ENCODE measurements at places on chromosomes 2 and 18. TPM values are rescaled to one million over a fixed set of nuclear protein-coding genes. Genes with fewer than 3 reads are reported as not detected.

LYPD1 gene
- total RNA-seq = not detected

DSG4 gene
- total RNA-seq = not detected

DNA sequence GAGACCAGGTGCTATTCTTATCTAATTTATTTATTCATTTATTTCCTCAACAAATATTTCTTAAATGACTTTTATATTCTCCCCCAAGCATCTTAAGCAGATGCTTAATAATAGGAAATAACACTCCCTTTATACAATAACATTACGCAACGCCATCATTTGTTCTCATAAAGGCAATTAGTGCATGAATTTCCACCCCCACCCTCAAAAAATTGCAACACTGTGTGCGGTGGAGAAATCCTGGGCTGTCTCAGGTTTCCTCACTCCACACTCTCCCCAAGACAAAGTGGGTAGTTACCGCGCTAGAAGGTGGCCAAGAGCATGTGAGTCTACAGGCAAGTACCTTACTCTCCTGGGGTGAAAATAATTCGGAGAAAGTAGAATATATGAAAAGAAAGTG lies 37.0 kb upstream of the CTDP1 start:
- peaks cover 11% of the 10 kb centered on the region for H3K4me1 ChIP-seq
- no peak for DNase-seq
- H3K4me3 ChIP-seq = no peak overlapping the region
- H3K36me3 ChIP-seq = no peaks in the 10 kb centered on the region

GRCh38 chr2:219289195-219289536 lies 10.0 kb downstream of the DNAJB2 start:
- H3K27ac ChIP-seq = no peak overlapping the region
- DNase-seq = no peak
- no peaks in the 10 kb centered on the region for H3K27me3 ChIP-seq
- no peak overlapping the region for H3K4me3 ChIP-seq

GRCh38 chr2:44944952-44945612 lies 3.6 kb downstream of the SIX3 start:
- peaks cover 44% of the 10 kb centered on the region for H3K4me1 ChIP-seq
- H3K27me3 ChIP-seq = peaks cover 96% of the 10 kb centered on the region
- H3K36me3 ChIP-seq = peaks cover 6% of the 10 kb centered on the region
- no peak overlapping the region for H3K27ac ChIP-seq
- peak overlapping the region; percentile 69 for H3K4me3 ChIP-seq

GRCh38 chr2:127398239-127398590 lies 10.4 kb upstream of the MAP3K2 start:
- H3K4me3 ChIP-seq = no peak overlapping the region
- H3K27me3 ChIP-seq = peaks cover 5% of the 10 kb centered on the region
- peak; percentile 61 for DNase-seq
- H3K4me1 ChIP-seq = peaks cover 20% of the 10 kb centered on the region
- no peaks in the 10 kb centered on the region for H3K36me3 ChIP-seq
